ENCODE measurements at places on chromosomes 11 and 22.

DNA sequence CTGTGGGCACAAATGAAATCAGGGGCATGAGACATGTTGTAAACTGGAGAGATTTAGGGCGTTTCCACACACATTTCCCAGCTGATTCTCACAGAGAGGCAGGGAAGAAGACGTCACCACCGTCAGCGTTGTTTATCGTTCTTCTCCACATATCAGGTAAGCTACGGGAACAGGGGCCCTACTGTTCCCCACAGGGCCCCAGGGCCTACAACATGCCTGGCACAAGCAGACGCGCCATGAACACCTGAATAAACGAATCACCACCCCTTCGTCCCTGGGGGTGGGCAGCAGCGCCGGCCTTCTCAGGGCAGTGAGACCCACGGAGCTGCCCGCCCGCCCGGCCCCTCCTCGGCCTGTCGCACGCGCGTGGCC lies 342 bp downstream of the EFCAB6 start:
- DNase-seq = peak; percentile 17

- DNase-seq = no peak
These were observed 12.4 kb upstream of the SERPIND1 start for GRCh38 chr22:20761536-20761935.

GRCh38 chr11:64998141-64998540 lies 1.4 kb upstream of the BATF2 start:
- no peak for DNase-seq

DNA sequence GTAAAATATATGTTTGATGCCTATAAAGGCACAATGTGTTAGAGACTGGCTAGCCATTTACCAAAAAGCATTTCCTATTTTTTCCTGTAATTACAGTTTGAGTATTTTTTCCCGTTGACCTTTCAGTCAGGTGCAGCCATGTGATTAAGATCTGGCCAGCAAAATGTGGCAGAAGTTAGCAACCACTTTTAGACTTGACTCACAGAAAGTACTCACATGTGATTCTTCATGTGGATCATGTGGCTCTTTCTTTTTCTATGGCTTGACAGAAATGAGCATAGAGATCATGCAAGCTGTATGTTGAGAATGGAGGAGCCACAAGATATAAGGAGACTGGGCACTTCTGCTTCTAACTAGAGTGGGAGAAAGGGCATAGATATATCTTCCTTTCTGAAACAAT lies 27.3 kb upstream of the RAB38 start:
- no peak for DNase-seq

DNA sequence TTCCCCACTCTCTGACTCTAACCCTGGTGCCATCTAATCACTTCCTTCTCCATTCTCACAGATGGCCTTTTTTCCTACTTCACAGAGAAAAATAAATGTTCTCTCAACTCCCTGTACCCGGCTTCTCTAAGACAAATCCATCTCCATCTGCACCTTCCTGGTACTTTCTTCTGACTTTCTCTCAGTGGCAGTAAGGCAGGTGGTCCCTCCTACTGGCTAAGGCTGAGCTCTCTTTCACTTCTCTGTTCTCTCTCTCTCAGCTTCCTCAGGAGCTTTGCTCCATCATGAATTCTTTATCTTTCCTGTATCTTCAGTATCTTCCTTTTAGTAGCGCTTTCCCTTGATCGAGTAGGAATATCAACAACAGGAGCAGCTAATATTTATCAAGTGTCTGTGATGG lies 421.6 kb downstream of the TMEM135 start:
- no peak for DNase-seq

- DNase-seq = no peak
These were observed 212.6 kb downstream of the MN1 start for GRCh38 chr22:27588915-27589314.
